ENCODE measurements at places on chromosomes 16 and 17. TPM values are rescaled to one million over a fixed set of nuclear protein-coding genes. Genes with fewer than 3 reads are reported as not detected.

- DNase-seq, result peak; percentile 29
Measured at GRCh38 chr17:81821603-81822311, 11.3 kb downstream of the MCRIP1 start.

DNA sequence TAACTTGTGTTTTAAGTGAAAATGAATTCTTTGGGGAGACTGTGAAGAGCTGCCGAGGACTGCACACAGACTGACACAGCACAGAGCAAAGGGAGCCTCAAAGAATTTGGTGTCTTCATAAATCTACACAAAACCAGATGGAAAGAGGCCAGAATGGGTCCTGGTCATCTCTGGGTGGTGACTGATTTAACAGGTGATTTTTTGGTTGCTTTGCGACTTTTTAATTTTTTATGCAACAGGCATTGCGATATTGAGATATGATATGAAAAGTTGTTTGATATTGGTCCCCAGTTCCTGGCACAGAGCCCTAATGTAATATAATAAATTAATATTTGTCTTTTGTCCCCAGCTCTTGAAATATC is 12.6 kb upstream of the EIF1 start:
- no peak for DNase-seq

GJD3 gene
- not detected for total RNA-seq

DNA sequence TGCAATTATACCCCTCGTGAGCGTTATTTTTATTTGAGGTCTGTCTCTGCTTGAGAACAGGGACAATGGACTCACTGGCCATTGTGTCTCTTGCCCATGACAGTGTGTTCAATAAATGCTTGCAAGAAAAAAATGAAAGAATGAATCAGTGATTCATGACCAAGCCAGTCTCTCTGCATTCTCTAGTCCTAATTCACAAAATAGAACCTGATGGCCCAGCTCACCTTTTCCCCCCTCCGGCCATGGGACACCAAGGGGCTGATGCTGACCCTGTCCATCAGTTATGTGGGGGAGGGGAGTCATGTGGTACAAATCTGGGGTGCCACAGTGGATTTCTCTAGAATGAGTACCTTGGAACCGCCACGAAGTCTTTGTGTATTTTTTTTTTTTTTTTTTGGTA is 38.2 kb downstream of the CCDC42 start:
- no peak for DNase-seq

GRCh38 chr16:82560805-82561325 is 65.9 kb upstream of the CDH13 start:
- DNase-seq, result no peak

- no peak for DNase-seq
Measured at GRCh38 chr16:29815032-29815721, 775 bp upstream of the PAGR1 start.

GUCY2D gene
- 0.20 TPM for total RNA-seq

LGALS9 gene
- 19.8 TPM for total RNA-seq

GRCh38 chr16:6629110-6629509 is 703.5 kb upstream of the RBFOX1 start:
- DNase-seq, result no peak

- no peak for DNase-seq
Measured at GRCh38 chr16:66306366-66307150, 59.9 kb upstream of the CDH5 start.

DNA sequence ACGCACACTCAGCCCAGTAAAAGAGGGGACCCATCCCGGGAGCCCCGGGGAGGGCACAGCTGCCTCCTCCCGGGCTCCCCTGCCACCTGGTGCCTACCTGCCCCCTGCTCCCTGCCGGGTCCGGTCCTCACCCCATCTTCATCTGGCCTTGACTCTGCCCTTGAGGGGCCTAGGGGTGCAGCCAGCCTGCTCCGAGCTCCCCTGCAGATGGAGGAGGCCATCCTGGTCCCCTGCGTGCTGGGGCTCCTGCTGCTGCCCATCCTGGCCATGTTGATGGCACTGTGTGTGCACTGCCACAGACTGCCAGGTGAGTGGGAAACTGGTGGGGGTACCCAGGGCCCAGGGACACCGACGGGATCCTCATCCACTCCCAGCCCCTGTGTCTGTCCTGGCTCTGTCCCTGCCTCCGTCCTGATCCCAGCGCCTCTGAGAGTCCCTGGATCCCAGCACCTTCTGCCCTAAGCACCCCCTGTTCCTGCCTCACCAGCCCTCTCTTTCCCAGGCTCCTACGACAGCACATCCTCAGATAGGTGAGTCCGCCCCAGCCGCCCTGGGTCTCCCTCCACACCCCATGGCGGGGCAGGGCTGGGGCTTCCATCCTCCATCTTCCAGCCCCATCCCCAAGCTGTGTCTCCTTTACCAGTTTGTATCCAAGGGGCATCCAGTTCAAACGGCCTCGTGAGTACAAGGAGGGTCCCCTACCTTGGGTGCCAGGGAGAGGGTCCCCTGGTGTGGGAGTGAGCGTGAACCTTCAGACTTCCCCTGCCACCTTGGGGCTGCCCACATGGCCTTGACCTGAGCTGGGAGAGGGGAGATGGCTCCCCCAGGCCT is 574 bp downstream of the LAT start:
- no peak for DNase-seq

EVPLL gene
- 4.0 TPM for total RNA-seq

CKLF gene
- total RNA-seq, result 43.8 TPM

KCNH4 gene
- total RNA-seq, result 0.31 TPM

- DNase-seq, result no peak
Measured at GRCh38 chr17:79624718-79625478, 14.0 kb upstream of the RBFOX3 start.

GRCh38 chr17:81127526-81128177 is 37.7 kb upstream of the PVALEF start:
- no peak for DNase-seq

DNA sequence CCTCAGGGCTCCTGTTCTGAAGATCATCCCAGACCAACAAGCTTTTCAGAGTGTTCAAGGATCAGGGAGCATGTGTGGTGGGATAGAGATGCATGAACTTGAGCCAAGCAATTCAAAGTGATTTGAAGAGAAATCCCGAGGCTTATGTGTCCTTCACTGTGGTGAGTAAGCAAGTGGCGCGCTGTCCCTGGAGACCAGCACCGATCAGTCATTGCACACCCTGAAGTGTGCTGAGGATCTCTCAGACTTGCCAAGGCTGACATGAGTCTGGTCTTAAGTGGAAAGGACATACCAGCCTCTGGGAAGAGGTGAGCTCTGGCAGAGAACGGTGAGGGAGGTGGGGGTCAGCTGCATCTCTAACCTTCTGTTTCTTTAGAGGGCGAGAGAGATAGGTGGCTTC is 43.8 kb upstream of the CDH13 start:
- no peak for DNase-seq

GRCh38 chr16:26724189-26724588 is 342.5 kb upstream of the C16orf82 start:
- no peak for DNase-seq

DNA sequence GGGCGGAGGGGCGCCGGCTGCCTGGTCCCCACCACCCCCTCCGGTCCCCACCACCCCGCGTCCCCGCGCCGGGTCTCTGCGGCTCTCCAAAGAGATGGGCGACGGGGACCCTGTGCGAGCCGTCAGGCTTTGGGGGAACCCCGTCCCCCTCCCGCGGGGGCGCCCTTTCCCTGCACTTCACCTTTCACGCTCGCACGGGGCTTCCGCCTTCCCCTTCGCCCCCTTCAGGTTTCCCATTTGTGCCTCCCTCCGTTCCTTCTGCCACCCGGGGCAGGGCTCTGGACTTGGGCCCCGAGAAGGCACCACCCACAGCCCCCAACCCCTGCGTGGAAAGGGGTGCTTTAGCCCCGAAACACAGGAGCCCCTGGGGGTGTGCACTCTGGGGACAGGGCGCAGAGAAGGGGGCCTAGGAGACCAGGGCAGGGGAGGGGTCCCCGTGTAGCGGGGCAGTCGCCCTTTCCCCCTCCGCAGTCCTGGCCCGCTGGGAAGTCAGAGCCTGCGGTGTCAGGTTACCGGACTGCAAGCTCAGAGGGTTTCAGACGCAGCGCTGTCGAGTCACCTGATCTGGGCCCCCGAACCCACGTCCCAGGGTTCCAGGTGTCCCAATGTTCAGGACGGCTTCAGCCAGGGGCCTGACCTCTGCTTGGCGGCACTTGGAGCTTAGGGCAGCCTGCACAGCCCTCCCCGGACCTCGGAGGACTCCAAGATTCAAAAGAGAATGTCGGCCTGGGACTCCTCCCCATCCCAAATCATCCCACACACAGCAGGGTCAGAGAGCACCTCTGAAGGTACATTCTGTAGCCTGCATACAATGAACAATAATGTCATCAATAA is 6.7 kb upstream of the CCDC92B start:
- DNase-seq, result no peak

DNA sequence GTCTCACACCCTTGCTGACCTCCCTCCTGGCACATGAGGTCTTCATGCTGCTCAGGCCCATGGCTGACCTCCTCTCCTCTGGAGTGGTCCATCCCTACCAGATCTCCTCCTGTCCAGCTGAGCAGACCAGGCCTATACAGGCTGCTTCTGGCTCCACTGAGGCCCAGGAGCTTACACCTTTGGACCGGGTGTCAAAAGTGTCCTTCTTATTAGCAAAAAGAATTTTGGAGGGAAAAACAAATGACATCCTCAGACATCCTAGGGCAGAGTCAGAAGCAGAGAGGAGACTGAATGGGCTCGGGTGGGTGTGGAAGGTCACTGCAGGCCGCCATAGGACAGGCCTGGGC is 38.1 kb downstream of the WSB1 start:
- DNase-seq, result no peak

GRCh38 chr17:72407931-72408330 is 287.1 kb downstream of the SOX9 start:
- no peak for DNase-seq

GRCh38 chr17:39443326-39443725 is 7.7 kb downstream of the MED1 start:
- no peak for DNase-seq

CDRT4 gene
- total RNA-seq, result 8.7 TPM

- DNase-seq, result no peak
Measured at GRCh38 chr16:17364319-17365210, 106.2 kb downstream of the XYLT1 start.

DNA sequence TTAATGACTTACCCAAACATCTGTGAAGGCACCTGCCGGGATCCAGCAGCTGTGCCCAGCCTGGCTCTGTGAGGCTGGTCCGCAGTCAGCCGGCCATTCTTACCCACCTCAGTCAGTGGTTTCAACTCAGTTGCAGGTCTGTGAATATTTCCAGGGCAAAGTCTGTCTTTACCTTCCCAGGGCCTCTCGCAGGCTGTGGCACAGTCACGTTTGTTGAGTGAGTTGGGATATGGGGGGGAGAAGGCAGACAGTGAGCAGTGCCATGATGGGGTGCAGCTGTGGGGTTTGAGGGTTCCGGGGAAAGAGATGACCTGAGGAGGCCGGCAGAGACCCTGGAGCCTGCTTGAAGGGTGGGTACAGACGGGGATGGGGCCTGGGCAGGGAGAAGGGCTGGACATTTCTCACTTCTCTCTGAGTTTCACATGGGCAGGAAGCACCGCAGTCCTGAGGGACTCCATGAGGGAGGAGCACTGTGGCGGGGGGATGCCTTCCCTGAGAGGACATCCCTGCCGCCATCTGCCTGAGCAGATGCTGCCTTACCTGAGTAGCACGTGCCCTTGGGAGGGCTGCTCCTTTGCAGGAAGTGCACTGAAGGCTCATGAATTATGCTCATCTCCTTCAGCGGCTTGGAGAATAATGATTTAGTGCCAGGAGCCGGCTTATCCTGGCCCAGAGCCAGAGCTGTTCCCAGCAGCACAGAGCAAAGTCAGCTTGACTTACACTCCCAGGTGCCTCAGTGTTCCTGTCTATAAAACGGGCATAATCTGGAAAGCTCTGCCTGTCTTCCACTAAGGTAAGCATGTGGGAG is 48.1 kb downstream of the KSR1 start:
- DNase-seq, result no peak

BTBD17 gene
- not detected for total RNA-seq

DNA sequence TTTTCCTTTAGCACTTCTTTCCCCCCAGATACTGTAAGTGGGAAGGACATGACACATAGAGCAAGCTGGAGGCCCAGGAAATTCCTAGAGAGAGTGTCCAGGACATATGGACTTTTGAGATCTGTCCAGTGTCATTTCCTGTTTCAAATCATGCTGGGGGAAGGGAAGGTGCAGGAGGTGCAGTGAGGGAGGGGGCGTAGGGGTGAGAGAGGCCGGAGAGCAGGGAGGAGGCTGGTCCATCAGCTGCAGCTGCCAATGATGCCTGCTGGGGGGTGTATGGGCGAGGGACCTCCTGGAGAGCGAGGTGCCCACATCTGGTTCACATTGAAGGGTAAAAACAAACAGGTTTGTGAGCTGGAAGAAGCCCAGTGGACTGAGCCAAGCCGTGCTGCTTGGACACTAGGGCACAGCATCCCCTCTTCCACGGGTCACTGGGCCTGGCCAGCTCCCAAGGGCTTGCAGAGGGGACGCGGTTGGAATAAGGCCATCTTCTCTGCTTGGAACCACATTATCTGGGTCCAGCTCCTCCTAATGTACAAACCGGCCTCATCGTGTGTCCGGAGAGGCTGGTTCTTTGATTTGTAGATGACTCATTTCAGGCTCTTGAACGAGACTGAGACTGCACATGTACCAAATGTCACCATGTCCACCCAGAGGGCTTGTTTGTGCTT is 70.4 kb upstream of the SMURF2 start:
- DNase-seq, result peak; percentile 95

TBC1D16 gene
- total RNA-seq, result 48.5 TPM

DNA sequence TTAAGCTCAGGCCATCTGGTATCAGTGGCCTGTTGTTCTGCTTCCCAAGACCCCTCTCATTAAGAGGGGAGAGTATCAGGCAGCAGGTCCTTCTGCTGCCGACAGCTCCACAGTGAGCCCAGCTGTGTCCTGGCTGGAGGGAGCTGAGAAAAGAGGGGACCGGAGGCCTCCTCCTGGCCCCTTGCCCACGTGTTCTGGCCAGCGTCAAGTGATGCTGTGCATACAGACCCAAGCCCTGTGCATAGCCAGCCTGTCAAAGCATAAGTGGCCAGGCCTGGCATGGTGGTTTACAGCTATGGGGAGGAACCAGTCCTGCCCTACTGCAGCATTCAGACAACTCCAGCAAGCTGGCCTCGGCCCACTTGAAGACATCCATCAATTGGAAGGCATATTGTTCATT is 48.0 kb downstream of the ABCC6 start:
- peak; percentile 72 for DNase-seq

DNA sequence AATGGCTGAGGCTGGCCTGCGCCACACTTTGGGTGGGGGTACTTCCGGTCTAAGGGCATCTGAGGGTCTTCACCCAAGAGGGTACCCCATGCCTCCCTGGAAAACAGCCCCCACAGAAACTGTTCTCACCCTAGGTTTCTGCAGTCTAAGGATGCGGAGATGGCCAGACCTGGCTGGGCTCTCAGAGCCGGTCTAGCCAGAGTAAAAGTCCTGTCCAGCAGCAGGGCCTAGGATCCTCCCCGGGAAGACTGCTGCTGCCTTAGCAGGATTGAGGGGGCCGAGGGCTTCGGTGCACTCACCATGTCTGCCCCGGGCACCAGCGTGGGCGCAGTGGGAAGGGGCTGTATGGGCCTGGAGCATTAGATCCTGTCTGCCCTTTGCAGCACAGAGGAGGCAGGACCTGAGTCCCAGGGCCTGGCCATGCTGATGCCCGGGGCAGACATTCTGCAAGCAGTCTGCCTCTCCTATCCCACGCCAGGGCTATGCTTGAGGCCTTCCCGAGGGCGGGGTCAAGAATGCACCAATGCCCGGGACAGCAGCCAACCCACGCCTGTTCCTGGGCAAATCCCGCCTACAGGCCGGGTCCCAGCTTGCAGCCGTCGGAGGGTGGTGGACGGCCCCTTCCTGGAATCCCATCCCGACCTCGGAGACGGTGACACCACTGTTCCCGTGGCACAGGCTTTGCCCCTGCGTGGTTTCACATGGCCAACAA is 54.7 kb downstream of the CBFA2T3 start:
- DNase-seq, result peak; percentile 80

MYH2 gene
- total RNA-seq, result not detected

Data from lung (tissue), 17 donors.